Stimulated activated CD8-positive, alpha-beta memory T cell treated with anti-CD3 and anti-CD28 coated beads, Interleukin-7, amount 100 ng/mL, for 4 hours (primary cell): ENCODE measurements at places on chromosomes 6 and 20.

- no peak for DNase-seq
Measured at GRCh38 chr6:148854096-148854495, 107.3 kb downstream of the UST start.

DNA sequence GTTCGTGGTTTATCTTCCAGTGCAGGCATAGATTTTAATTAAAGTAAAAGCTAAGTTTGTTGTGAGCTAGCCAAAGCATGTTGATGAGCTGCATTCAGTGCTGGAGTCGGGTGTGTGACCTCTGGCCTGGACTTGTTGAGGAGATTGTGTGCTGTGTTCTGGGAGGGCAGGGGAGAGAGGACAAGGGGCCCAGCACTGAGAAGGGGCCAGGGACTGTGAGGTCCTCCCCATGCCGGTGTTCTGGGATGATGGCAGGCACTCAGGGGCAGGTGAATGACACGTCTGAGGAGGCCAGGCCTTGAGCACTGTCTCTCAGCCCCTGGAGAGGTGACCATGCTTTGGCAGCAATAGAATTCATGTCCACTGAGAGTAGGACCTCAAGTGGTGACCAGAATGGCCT lies 97.9 kb downstream of the FOXF2 start:
- DNase-seq, result no peak

DNA sequence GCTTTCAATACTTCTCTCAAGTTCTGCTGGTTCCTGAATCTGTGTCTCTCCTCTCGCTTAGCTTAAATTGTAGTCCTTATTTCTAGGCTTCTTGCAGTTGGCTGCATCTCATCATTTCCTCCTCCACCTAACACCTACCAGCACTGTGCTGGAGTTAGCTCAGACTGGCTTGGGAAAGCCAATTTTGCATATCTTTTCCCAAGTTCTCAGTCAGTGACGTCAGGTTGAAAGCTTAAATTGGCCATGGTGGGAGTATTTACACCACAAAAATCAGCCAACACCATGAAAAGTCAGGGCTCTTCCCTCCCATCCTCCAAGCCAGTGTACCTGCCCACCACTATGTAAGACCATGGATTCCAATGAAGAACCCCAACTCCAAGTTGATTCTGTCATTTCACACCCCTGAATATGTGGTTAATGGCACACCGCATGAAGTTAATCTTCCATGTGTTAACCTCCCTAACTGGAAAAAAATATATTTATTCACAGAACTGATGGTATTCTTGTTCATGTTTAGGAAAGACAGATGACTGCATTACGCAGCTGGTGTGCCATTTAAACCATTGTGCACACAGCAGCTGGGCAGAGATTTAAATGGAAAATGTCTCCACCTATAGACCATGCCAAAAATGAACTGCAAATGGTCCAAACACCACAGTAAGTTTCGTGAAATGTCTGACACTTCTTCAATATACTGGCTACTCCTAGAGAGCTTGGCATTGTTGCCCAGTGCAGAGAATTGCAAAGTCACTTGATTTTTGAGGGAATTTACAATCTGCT lies 274.1 kb upstream of the MAP3K7 start:
- DNase-seq, result no peak

DNA sequence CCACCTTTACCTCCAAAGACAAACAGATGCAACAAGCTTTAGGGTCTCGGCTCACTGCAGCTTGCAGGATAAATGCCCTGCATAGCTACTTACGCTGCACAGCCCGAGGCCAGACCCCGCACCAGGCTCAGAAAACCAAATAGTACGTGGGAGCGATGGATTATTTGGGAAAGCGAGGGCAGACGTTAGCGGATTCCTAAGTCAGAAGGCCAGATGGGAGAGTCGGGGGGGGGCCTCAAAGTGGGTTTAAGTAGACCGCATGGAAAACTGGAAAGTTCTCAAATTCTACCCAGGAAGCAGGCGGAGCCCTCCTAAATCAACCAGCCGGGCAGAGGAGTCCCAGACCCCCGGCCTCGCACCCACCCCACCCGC lies 382 bp downstream of the SFT2D1 start:
- DNase-seq, result no peak

GRCh38 chr6:122766256-122766655 lies 13.3 kb upstream of the FABP7 start:
- DNase-seq, result no peak
